ENCODE measurements at places on chromosomes 3 and 15. TPM values are rescaled to one million over a fixed set of nuclear protein-coding genes. Genes with fewer than 3 reads are reported as not detected.

Gene ARHGEF26
- total RNA-seq: 2.1 TPM

Gene WHAMM
- 4.4 TPM for total RNA-seq

Gene TMCO5A
- not detected for total RNA-seq

Gene MGLL
- total RNA-seq: 25.1 TPM

Gene RYR3
- total RNA-seq: not detected

Gene SLC6A11
- total RNA-seq: not detected

Gene SLC28A1
- 0.12 TPM for total RNA-seq

Gene ERC2
- total RNA-seq: 0.75 TPM

Gene CCDC174
- total RNA-seq: 14.1 TPM

Gene SLC35G2
- total RNA-seq: 14.2 TPM

Gene GOLGA8K
- not detected for total RNA-seq

Gene VIPR1
- not detected for total RNA-seq

Gene KNSTRN
- total RNA-seq: 45.1 TPM

Gene SOX14
- total RNA-seq: not detected

Gene PATL2
- total RNA-seq: 0.62 TPM

Gene TRH
- total RNA-seq: not detected

Gene TMEM44
- total RNA-seq: 11.0 TPM

Gene PCOLCE2
- 25.4 TPM for total RNA-seq

Gene CAND2
- total RNA-seq: 6.4 TPM

Gene TBL1XR1
- 153 TPM for total RNA-seq

Gene CAV3
- not detected for total RNA-seq

Gene DNAH12
- total RNA-seq: under 0.01 TPM

Gene ERICH6
- total RNA-seq: not detected
